Calu3 (cell line): ENCODE measurements at places on chromosomes 7 and 10.

GRCh38 chr7:100879685-100880261 is 4.9 kb downstream of the SRRT start:
- no peak for DNase-seq

- no peak for DNase-seq
Measured at GRCh38 chr7:3158341-3158760, 114.7 kb upstream of the CARD11 start.

DNA sequence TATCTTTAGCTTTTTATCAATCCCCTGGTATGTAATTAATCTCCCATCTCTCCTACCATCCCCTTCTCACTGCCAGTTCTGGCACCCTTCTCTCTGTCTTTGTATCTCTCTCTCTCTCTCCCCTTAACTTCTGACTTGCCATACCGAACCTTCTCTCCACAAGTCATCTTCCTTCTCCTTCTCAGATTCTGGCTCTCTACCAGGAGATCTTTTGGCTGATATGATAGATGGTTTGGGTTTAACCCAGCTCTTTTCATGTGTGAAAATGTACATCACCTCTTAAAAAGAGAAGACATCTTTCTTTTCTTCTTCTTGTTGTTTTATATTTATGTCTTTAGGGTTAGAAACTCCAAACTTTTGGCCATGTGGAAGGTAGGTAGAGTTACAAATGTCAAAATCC is 196.7 kb downstream of the HGF start:
- no peak for DNase-seq

GRCh38 chr7:133354546-133355324 is 101.9 kb downstream of the EXOC4 start:
- no peak for DNase-seq

DNA sequence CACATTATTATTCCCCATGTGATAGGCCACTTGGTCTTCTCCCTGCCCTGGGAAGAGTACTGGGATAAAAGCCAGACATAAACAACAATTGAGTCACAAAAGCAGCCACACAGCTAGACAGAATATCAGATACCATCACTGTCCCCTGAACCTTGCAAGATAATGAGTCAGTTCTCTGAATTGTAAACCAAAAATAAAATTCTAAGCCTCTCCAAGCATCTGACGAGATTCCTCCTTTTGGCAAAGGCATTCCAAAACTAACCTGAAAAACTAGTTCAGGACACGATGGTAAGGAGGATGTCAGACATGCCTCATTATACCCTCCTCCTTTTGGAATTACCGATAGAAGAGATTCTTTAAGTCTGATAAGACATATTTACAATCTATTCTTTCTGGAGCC is 450.7 kb downstream of the HTR7 start:
- no peak for DNase-seq

- no peak for DNase-seq
Measured at GRCh38 chr10:51542853-51543252, 156.5 kb downstream of the CSTF2T start.

- DNase-seq = no peak
Measured at GRCh38 chr7:141710301-141710700, 2.1 kb downstream of the WEE2 start.

DNA sequence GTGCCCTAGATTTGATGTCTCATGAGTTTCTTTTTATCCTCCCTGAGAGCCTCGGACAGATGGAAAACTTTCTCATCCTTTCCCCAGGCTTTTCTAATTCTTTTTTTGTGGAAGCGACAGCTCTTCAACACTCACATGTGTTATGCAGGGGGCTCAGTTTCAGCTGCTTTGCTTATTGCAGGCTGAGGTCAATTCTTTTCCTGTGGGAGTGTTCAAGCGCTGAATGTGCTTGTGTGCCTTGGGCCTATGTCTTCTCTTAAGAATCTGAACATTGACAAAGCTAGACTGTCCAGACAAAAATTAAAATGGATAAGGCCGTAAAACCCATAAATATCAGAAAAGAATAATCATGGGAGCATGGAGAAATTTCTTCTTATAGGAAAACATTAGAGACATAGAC is 125.2 kb upstream of the STEAP4 start:
- DNase-seq = no peak
